Islet precursor cell (in vitro differentiated cells): ENCODE measurements at places on chromosomes 13 and 19.

DNA sequence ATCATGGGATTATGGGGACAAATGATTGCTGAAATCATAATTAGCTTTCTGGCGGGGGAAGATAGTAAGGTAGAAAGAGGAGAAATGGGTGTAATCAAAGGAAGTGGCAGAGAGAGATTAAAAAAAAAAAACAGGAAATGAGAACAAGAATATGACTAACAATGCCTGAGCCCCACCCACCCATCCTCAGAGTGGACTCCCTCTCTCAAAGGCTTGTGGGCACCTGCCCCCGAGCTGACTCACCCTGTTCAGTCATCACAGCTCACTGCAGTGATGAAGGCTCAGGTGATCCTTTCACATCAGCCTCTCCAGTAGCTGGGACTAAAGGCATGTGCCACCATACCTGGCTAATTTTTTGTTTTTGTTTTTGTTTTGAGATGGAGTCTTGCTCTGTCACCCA is 26.4 kb upstream of the TPT1 start:
- DNase-seq: peak; percentile 93

- DNase-seq: no peak
These were observed 382.9 kb downstream of the KLF12 start for GRCh38 chr13:73751290-73751689.

DNA sequence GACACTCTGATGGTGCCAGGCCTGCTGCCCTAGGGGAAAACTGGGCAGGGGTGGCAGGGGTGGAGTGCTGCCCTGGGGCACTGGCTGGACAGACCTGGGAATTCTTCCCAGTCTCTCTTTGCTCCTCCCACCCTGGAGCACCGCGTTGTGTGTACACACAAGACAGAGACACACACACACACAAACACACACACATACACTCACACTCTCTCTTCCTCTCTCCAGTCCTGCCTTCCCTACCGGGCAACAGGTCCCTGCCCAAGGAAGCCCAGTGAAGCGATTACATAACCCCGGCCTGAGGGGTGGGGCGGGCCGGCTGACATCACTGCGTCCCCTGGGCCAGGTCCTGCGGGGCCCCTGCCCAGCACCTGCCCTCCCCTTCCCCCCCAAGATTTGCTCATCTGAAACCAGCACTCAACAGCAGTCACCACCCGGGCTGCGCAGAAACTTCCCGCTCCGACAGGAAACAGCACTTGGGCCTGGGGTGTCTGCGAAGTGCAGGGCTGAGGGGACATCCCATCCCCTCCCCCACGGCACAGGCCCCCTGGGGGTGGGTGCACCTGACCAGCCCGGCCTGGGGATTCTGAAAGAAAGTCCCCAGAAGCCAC is 1.2 kb downstream of the MKNK2 start:
- DNase-seq: peak; percentile 80

DNA sequence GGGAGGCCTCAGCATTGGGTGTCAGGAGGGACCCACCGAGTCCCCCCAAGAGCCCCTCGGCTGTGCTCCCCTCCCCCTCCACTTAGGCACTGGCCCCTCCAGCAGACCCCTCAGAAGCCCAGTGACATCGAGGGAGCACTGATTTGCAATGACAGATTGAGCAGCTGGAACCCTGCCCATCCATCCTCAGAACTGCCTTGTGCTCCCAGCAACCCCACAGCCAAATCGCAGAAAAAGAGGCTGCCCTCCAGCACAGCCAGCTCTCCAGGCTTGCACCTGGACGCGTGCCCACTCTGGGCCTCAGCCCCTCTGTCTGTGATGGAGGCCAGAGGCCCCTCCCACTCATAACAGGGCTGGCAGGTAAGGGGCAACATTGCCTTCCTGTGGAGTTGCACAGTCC is 123.2 kb upstream of the VSTM2B start:
- no peak for DNase-seq

- DNase-seq: no peak
These were observed 26.2 kb upstream of the SLITRK6 start for GRCh38 chr13:85825454-85825853.

- no peak for DNase-seq
These were observed 3.5 kb downstream of the N4BP2L2 start for GRCh38 chr13:32535115-32535514.

- no peak for DNase-seq
These were observed 972.9 kb upstream of the PCDH20 start for GRCh38 chr13:62388515-62388914.

- DNase-seq: peak; percentile 90
These were observed 2.1 kb downstream of the ZNF575 start for GRCh38 chr19:43534816-43535761.

- DNase-seq: no peak
These were observed 2.9 kb upstream of the ZNF134 start for GRCh38 chr19:57611113-57611512.

GRCh38 chr19:11797491-11797890 is 832 bp upstream of the ZNF491 start:
- DNase-seq: peak; percentile 88

GRCh38 chr19:48953990-48954594 is 583 bp upstream of the BAX start:
- DNase-seq: no peak

DNA sequence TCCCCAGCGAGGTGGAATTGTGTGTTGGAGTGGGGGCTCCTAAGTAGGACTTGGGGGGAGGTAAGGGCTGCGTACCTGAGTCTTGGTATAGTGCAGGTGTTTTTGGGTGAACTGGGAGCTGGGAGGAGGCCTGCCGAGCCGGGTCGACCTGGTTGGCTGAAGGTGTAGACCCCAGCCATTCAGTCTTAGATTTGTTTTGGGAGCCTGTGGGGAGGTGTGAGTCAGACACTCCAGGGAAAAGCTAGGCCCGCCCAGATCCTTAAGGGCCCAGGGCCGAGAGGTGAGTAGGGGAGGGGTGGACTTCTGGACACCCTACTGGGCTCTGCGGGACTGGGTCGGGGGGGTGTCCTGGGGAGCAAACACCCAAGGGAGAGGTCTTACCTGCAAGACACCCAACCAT is 935 bp downstream of the CRB3 start:
- DNase-seq: no peak

GRCh38 chr19:11659612-11660011 is 62.3 kb downstream of the ZNF627 start:
- DNase-seq: no peak

GRCh38 chr19:45079911-45080370 is 881 bp downstream of the GEMIN7 start:
- DNase-seq: no peak

- peak; percentile 74 for DNase-seq
These were observed 37.6 kb downstream of the SOX21 start for GRCh38 chr13:94674609-94675348.

- no peak for DNase-seq
These were observed 32.6 kb upstream of the MTIF3 start for GRCh38 chr13:27482983-27483382.

DNA sequence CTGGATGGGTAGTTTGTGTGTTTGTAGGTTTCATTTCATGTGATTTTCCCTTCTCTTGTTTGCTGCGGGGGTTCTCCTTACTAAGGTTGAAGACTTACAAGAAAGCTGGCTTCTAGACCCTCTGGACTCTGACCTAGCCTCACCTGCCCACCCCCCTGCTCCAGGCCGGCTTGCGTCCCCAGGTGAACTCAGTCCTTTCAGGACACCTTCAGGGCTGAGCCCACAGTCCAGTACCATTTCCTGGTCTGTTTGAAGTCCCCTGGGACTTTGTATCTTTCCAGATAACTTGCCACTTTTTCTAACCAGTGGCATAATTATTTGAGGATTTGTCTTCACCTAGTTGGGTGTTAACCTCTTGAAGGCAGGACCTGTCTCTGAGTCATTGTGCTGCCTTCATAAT is 51.3 kb upstream of the MCF2L start:
- no peak for DNase-seq
